Aortic smooth muscle cell (primary cell): ENCODE measurements at places on chromosomes 13 and 19. TPM values are rescaled to one million over a fixed set of nuclear protein-coding genes. Genes with fewer than 3 reads are reported as not detected.

The ZNF878 gene
- total RNA-seq = 0.06 and 0.26 TPM in 2 replicates

The SHISA7 gene
- total RNA-seq = not detected in 2 replicates

The SRRM5 gene
- 0.06 TPM in 1 of 2 replicates, not detected in the other for total RNA-seq

The SMIM44 gene
- total RNA-seq = not detected in 2 replicates

The CFAP97D2 gene
- not detected in 2 replicates for total RNA-seq

The SERP2 gene
- 9.9 and 12.4 TPM in 2 replicates for total RNA-seq

The CLIP3 gene
- total RNA-seq = 3.4 and 11.8 TPM in 2 replicates

The NOVA2 gene
- 0.12 and 0.13 TPM in 2 replicates for total RNA-seq

The ZNF253 gene
- total RNA-seq = 2.2 and 2.9 TPM in 2 replicates

The VSTM2B gene
- total RNA-seq = not detected in 2 replicates

The NCR1 gene
- not detected in 2 replicates for total RNA-seq

The DMKN gene
- total RNA-seq = 0.53 and 2.3 TPM in 2 replicates

The SCN1B gene
- 16.1 and 32.8 TPM in 2 replicates for total RNA-seq

The IGFL1 gene
- total RNA-seq = not detected in 2 replicates

The RINL gene
- total RNA-seq = 0.66 and 0.68 TPM in 2 replicates

The RAB3A gene
- 3.4 and 6.6 TPM in 2 replicates for total RNA-seq

The GJA3 gene
- total RNA-seq = under 0.01 and 0.06 TPM in 2 replicates

The OR10H4 gene
- total RNA-seq = not detected in 2 replicates

The SDHAF1 gene
- total RNA-seq = 13.5 and 15.2 TPM in 2 replicates
